ENCODE measurements at places on chromosomes 11 and 22. TPM values are rescaled to one million over a fixed set of nuclear protein-coding genes. Genes with fewer than 3 reads are reported as not detected.

GRCh38 chr11:112248201-112248600 is 12.5 kb downstream of the PLET1 start:
- peak; percentile 61 for DNase-seq

DNA sequence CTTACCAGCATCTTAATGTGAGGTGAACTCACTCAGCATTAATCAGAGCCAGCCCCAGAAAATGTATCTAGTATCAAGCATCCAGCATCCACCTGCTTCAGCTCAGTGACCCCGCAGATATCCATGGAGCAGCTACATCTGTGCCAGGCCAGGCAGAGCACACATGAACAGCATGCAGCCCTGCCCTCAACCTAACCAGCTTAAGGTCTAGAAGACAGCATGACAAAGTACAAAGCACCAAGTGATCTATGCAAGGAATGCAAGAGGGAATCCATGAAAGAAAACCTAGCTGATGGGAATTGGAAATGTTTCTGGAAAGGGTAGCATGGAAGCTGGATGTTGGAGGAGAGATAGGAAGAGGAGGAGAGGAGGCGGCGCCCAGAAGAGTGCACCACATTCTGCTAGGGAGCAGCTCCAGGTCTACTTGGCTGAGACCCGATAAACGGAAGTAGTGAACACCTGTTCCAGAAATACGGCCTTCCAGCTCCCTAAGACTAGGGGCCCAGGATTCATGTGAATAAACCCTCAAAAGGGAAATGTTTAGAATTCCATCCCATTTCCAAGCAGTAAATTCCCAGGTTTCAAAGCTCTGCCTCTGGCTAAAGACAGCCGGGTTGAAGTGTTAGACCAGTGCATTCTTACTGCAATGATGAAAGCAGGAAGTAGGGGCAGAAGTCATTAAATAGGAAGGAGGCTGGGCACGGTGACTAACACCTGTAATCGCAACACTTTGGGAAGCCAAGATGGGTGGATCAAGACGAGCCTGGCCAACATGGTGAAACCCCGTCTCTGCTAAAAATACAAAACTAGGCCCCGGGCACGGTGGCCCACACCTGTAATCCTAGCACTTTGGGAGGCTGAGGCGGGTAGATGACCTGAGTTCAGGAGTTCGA is 23.5 kb upstream of the L3MBTL2 start:
- DNase-seq, result peak; percentile 79

The MS4A14 gene
- total RNA-seq, result not detected

The OR5AS1 gene
- not detected for total RNA-seq

GRCh38 chr11:94803491-94803890 is 35.3 kb downstream of the AMOTL1 start:
- no peak for DNase-seq

DNA sequence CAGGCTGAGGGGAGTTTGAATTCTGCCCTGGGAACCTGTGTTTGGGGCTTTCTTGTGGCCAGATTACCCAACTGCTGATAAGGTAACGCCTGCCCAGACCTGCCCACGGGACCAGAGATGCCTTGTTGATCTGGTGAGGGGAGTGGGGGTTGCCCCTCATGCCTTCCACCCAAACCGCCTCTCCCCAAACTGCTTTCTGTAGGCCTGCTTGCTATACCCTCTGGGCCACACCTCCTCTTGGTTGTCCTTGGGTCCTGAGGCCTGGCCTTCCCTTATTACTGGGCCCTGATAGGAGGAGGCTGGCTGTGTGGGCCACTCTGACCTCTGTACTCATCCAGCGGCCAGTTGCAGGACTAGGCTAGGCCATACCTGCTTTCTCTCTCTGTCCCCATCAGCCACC is 3.4 kb downstream of the P2RY2 start:
- no peak for DNase-seq

The BIRC2 gene
- total RNA-seq, result 44.0 TPM

All from HT1080 (cell line).